Tibial artery (tissue), 4 donors: ENCODE measurements at places on chromosomes 12 and 14.

GRCh38 chr12:112939761-112940381 is 1.6 kb downstream of the OAS3 start:
- no peak for DNase-seq

GRCh38 chr12:127422935-127423566 is 843.9 kb upstream of the TMEM132C start:
- DNase-seq = no peak

DNA sequence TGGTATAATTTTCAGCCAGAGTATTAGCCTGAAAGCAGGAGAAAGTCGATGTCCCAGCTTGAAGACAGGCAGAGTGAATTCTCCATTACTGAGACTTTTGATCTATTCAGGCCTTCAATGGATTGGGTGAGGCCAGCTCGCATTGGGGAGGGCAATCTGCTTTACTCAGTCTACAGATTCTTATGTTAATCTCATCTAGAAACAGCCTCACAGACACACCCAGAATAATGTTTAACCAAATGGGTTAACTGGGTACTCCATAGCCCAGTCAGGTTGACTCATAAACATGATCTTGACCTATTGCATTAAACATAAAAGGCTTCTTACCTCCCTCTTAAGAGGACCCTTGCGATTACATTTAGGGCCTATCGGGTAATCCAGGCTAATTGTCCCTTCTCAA is 118.0 kb downstream of the KTN1 start:
- no peak for DNase-seq

DNA sequence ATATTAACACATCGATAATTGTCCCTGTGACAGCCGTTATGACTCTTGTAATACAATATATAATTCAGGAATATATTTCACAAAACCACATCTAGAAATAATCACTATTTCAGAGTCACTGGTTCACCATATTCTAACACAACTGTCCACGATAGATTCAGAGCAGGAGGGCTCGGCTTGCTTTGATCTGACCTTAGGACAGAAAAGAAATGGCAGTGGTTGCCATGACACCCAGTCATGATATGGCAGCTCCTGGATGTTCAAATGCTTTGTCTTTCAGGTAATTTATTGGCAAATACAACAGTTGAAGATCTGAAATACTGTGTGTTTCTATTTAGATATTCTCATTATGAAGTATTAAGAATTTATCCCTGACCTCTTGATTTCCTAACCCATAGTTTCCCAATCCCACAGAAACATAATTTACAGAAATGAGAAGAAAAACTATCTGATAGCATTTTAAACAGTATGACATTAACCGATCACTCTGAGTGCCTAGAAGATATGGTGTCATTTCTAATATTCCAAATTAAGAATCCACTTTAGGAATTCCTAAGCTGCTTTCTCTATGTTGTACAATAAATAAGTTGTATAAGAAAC is 116.4 kb downstream of the EPS8 start:
- DNase-seq = no peak

- DNase-seq = no peak
These were observed 647 bp downstream of the LGMN start for GRCh38 chr14:92747701-92748258.

DNA sequence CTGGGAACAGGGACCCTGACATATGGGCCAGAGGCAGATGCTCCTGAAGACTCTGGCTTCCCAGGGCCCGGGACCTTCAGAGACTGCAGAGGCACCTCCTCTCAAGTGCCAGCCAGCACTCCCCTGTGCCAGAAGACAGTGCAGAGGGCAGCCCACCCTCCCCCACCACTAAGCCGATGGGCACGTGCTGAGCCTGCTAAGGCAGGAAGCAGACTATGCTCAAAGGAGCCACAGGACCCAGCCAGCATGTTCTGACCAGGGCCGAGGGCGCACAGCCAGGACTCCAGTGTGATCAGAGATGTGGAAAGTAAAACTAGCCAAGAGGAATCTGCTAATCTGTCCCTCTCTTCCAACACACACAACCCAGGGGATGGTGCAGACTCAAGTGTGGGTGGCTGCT is 29.8 kb downstream of the DIO3 start:
- no peak for DNase-seq

GRCh38 chr12:97308576-97309198 is 153.9 kb upstream of the RMST start:
- no peak for DNase-seq

DNA sequence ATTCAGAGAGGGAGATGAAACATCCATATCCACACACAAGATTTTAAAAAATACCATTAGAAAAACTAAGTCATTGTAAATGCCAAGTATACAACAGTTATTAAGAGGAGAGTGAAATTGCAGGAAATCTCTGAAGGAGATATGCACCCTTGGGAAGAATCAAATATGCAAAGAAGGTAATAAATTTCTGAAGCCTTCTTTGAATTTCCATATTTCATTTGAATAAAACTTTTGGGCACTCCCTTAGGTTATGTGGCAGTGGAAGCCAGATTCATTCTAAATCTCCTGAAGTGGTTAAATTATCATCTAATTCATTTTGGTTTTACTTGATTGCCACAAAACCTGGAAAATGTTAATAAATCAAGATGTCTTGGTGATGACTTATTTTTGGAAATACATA is 138.9 kb upstream of the CLEC14A start:
- no peak for DNase-seq

GRCh38 chr12:92237762-92238523 is 92.3 kb upstream of the BTG1 start:
- no peak for DNase-seq

DNA sequence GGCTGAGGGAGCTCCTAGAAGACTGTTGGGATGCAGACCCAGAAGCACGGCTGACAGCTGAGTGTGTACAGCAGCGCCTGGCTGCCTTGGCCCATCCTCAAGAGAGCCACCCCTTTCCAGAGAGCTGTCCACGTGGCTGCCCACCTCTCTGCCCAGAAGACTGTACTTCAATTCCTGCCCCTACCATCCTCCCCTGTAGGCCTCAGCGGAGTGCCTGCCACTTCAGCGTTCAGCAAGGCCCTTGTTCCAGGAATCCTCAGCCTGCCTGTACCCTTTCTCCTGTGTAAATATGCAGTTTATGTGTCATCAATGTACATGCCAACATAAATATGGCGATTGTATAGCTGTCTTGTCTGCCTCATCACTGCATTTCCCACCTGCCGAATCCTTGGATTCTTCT is 7.5 kb downstream of the AMHR2 start:
- DNase-seq = no peak

DNA sequence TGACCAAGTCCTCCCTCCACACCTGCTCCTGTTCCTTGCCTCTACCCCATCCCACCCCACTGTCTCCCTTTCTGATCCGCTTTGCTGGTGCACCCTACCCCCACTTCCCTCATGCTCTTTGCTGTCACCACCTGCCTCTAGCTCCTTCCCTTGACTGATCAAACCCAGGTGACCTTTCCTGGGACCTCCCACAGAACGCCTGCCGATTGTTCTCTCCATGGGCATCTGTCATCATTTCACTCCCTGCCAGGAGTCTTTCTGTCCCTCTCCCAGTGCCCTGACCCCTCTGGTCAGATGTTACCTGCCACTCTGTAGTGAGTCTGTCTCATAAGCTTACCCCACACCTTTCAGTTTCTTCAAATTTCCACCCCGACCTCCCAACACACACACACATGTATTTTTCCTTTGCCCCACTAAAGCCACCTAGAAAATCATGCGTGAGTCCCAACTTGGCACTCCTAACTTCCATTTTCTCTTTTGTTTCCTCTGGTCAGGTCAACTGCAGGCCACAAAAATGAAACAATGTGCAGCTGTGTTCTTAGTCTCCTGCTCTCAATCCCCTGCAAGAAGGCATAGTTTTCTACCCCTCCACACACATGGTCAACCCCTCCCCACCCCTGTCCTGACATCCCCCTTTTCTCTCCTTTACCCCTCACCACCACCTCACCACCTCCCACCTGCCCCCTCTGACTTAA is 229.8 kb downstream of the DPF3 start:
- no peak for DNase-seq

GRCh38 chr12:15811214-15812127 is 22.3 kb upstream of the EPS8 start:
- no peak for DNase-seq

DNA sequence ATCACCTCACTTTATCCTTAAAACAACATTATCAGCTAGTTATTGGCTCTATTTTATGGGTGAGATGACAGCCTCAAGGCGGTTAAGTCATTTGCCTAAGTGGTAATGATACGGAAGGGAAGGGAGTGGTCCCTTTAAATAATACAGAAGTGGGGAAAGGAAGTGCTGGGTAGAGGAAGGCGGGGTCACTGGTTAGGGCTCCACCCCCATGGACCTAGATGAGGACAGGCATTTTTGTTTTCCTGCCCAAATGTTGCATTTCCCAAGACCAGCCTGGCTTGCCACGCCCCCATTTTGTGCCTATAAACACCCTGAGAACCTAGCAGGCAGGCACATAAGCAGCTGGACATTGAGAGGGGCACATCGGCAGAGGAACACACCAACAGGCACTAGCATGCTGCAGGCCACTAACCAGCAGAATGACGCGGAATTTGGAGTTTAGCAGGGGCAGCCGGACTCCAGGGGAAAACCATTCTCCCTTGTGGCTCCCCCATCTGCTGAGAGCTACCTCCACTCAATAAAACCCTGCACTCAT is 100.9 kb downstream of the EPS8 start:
- peak; percentile 86 for DNase-seq

DNA sequence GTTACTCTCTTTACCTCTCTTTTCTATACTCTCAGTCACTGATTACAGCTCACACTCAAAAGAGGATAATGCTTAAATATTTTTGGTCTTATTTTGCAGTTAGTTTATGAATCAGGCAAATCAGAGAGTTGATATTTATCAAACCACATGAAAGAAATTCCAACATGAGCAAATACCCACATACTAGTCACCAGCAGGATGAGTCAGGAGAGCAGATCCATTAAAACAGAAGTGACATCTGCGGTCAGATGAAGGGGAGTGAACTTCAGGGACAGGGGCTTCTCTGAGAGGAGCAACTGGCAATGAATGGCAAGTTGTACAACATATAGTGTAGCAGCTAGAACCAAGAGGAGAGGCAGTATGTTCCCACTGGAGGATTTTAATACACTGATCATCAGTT is 258.7 kb downstream of the SYT10 start:
- no peak for DNase-seq

DNA sequence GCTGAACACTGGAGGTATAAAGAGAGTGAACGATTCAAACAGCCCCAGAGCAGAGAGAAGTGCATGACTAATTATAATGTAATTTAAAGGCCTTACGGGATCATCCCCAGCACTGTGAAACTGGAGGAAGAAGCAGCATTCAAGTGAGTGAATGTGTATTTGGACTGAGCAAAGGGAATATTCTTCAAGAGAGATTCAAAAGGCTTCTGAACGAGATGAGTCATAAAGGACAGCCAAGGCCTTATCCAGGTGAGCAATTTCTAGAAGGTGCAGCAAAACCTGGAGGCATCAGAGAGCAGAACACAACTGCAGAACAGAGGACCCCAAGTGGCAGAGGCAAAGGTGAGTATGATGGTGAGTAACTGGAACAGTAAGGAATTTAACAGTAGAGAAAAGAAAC is 127.2 kb downstream of the BCAT1 start:
- no peak for DNase-seq

GRCh38 chr14:61403411-61403810 is 82.0 kb downstream of the PRKCH start:
- no peak for DNase-seq

DNA sequence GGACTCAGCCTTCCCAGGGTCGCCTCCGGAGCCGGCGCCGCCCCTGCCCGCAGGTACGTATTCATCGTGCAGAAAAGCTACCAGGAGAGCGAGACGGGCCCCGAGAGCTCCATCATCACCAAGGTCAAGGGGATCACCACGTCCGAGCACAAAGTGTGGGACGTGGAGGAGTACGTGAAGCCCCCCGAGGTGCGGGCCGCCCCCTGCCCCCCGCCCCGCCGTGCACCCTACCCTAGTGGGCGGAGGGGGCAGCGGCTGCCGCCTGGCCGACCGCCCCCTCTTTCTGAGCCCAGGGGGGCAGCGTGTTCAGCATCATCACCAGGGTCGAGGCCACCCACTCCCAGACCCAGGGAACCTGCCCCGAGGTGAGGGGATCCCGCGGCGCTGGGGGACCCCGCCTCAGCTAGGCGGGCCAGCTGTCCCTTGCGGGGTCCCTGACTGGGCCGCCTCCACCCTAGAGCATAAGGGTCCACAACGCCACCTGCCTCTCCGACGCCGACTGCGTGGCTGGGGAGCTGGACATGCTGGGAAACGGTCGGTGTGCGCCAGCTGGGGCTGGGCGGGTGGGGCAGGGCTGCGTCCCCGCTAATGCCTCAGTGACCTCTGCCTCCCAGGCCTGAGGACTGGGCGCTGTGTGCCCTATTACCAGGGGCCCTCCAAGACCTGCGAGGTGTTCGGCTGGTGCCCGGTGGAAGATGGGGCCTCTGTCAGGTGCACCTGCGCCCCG is 973 bp downstream of the P2RX2 start:
- DNase-seq = no peak

DNA sequence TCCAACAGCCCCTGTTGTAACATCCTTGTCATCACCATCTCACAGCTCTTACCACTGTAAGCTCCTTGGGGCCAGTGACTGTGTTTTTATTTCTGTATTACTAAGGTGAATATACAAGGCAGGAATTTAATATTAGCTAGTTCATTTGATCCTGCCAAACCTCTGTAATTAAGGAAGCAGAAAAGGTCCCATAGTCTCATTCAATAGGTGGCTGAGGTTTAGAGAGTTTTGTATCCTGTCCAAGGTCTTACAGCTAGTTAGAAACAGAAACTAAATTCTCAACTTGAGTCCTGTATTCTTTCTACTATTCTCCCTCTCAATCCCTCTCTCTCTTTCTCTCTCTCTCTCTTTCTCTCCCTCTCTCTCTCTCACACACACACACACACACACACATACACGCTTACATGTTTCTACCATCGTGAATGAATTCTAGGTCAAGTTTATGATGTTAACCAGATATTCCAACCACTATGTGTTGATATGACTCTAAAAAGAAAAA is 543 bp upstream of the GLIPR1 start:
- no peak for DNase-seq

GRCh38 chr12:89750389-89751351 is 42.0 kb upstream of the ATP2B1 start:
- DNase-seq = no peak

GRCh38 chr12:54983536-54984101 is 943 bp downstream of the TESPA1 start:
- no peak for DNase-seq

- DNase-seq = no peak
These were observed 49.5 kb upstream of the KCNC2 start for GRCh38 chr12:75259143-75259542.
